Epithelial cell of prostate (primary cell): ENCODE measurements at places on chromosomes 2 and 18.

- DNase-seq = no peak
These were observed 290.1 kb downstream of the PIK3C3 start for GRCh38 chr18:42245137-42245536.

- DNase-seq = peak; percentile 12
These were observed 147.2 kb upstream of the CELF4 start for GRCh38 chr18:37712776-37713175.

GRCh38 chr2:238093181-238094140, 6.7 kb upstream of the ESPNL start:
- DNase-seq = no peak

DNA sequence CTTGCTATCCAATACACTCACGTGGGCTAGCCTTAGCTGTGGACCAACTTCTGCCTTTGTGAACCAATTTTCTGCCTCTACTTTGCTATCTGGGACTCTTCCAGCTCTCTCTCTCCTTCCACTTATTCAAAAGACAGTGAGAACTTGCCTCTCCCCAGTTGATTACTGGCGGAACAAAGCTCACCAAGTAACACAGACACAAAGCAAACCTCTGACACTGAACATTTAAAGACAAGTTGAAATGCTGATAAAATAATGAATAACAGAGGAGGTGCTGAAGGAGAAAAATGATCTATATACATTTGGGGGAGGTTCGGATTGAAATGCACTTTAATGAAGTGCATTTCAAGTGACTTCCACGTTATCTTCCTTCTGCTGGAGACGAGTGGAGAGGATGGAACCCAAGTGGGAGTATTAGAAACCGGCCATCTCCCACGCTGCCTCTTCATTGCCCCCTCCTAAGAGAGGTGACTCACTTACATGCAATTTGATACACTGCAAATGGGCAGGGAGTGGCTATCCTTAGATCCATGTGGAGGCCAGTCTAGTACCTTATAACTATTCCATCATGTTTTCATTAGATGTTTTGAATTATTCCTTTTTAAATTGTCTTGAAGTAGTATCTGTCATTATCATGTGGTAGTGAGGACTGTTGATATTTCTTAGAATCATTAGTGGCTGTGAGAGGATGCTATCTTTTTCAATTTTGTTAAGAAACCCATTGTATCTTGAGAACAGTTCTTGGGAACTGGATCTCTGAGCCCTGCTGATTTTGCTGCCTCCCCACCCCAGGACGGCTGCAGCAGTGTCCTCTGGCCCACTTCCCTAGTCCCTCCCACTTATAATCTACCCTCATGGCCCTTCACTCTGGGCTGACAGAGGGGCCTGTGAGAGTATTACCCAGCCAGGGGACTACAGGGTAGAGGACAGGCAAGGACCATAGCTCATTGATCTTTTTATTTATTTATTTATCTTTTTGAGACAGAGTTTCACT, 6.0 kb upstream of the GLI2 start:
- peak; percentile 14 for DNase-seq

GRCh38 chr2:120294008-120294340, 41.3 kb downstream of the RALB start:
- DNase-seq = no peak

GRCh38 chr18:74378179-74378682, 62.6 kb downstream of the C18orf63 start:
- DNase-seq = no peak

DNA sequence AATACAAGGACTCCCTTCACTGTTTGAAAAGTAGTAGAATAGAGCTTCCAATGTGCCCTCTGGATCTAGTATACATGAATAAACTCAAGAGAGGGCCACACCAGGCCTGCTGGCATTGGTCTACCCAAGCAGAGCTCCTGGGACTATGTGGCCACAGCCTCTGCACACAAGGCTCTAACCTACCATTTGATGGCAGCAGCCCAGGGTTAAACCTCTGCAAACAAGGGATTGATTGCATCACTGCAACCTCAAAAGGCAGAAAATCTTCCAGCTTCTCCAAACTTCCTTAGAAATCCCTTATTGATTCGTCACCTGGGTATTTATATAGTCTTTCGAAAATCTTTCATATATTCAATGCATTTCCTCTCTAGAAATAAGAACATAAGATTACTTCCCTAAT, 147.6 kb upstream of the SETBP1 start:
- DNase-seq = no peak

DNA sequence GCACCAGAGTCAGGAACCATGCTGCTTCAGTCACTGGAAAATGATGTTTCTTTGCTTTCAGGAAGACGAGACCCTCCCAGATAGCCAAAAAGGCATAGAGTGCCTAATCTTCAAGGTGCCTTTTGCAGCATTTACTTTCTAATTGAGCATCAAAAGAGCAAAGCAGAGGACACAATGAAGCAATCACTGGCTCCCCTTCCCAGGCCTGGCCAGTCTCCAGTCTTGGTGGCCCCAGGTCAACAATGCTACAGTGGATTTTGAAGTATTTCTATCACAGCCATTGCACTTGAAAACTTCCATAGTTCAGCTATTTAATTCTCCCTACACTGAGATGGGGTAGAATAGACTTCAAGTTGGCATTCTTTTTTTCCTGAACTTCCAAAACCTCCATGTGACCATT, 15.4 kb downstream of the ZBTB7C start:
- DNase-seq = no peak

DNA sequence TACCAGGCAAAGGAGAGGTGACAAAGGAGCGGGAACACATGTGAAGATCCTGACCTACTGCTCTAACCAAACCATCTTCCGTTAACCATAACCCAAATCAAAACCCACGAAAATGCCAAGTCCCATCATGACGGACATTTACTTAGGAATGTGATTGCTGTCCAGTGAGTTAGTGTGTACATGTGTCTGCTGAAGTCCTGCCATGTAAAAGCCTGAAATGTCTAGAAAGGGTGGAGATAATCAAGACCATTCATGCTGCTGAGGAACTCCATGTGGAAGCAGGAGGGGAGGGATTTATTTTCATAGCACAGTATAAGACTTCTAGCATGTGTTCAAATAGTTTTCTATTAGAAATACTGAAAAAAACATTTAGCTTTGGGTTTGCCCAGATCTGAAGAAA, 137.0 kb upstream of the BOD1L2 start:
- DNase-seq = no peak

DNA sequence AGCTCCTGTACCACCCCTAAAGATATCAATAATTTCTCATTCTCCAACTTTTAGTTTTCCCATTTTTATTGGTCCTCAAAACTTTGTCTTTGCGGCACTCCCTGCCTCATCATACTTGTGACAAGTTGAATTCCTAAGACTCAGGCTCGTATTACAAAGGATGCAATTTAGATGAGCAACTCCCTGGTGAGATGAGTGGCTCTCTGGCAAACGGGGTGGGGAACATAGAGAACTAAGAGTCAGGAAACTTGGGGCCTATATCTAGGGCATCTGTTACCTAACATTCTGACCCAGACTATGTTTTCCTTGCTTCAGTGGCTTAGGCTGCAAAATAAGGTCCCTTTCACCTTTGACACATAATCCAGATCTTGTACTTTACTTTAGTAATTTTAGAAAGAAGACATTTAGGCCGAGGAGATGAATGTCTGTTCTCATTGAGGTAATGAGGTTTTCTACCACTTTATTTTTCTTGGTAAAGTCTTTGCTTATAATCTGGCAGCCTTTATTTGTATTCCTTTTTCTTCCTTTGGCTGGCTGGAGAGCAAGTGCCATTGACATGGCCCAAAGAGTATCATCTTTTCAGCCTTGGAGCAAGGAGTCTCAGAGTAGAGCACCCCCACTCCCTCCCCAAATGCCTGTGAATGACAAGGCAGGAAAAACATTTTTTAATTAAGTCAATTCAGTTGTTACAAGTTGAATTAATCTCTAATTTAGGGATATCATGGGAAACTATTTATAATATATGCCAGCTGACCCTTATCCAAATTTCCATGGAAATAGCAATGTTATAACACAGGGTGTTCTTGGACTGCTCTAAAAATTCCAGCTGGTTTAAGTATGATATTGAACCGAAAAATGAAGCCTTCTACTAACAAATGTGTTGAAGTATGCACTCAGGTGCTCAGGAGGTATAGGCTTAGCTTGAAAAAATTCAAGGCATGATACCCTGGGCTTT, 15.2 kb downstream of the TSPYL6 start:
- no peak for DNase-seq

DNA sequence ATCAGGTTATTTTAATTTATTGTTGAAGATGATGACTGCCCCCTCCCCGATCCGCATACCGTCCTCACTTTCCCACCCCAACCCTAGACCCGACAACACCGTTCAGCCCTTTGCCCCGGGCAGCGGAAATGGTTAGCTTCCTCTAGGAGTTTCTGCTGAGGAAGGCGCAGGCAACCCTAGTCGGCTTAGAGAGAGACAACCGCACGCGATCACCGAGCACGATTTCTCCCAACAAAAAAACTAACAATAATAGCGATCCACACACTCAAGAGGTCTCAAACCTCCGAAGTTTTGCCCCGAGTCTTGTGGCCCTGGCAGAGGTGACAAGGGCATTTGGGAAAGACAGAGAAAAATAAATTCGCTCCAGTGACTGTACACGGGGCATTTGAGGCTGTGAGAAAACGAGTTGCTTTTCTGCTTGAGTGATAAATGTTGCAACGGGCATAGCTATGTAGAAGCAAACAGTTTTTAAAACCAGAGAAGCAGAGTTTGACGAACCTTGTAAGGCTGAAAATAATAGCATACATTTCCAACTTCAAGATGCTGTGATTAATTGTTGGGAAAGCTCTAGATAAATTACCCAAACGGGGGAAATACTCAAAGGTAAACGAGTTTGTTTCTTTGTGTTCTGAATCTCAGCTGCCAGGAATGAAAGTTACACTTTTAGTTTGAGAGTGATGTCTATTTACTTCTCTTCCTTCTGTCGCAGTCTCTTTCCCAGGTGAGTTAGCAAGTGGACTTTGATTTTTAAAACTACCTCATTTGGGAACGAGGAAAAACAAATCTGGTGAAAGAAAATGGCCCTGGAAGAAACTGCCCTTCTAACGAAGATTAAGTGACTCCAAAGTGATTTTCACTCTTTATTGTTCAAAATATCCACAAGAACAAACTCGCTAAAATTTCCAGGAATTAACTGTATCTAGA, 11.0 kb upstream of the SIX3 start:
- DNase-seq = no peak

DNA sequence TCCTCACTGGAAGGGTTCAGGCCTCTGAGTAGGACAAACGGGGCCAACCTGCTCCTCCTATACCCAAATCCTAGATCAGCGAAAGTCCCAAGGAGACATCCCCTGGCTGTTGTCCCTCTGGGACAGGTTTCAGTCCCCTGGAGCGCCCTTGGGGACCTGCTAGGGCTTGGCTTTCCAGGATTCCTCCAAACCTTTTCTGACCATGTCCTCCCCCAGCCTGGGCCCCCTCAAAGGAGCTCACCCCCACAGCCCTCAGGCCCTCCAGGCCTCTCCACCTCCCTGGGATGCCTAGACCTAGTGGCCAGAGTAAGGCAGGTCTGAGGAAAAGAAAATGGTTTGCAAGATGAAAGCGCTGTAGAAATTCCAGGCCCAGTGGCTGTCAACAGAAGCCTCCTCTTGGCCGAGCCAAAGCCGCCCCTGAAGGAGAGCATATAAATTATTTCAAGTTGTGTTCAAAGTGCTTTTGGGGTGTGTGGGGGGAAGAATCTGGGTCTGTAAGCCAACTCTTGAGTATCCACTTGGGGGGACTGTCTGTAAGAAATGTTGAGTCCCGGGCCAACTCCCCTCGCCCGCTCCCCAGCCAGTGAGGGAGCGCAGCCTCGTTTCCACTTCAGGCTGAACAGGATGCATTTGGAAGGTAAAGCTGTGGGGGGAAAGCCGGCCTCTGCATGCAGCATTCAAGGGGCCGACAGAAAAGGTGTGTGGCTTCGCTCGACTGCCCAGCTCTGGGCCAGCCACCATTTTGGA, 158.6 kb downstream of the DYSF start:
- no peak for DNase-seq

DNA sequence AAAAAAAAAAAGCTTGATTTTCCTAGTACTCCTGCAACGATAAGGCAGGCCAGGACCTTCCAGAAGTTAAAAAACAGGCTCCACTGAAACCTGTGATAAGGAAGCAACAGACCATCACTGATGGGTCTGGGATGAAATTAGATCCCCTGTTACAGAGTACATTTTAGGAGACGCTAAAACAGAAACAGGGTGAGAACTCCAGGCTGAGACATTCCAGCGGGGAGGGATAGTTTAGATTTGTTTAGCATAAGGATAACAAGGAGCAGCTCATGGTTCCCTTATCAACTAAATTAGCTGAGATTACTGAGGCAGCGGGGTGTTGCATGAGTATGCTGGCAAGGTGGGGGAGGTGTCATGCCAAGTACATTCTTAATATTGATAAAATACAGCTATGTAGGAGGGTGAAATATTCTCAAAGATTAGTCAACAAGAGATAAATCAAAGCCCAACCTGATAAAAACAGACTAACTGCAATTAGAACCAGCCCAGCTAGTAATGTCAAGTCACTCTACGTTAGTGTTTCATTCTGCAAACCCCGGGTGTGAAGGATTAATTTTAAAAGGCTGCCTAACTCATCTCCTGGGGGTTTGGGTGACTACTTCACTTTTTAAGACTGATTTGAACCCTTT, 75.0 kb upstream of the BZW1 start:
- DNase-seq = no peak

DNA sequence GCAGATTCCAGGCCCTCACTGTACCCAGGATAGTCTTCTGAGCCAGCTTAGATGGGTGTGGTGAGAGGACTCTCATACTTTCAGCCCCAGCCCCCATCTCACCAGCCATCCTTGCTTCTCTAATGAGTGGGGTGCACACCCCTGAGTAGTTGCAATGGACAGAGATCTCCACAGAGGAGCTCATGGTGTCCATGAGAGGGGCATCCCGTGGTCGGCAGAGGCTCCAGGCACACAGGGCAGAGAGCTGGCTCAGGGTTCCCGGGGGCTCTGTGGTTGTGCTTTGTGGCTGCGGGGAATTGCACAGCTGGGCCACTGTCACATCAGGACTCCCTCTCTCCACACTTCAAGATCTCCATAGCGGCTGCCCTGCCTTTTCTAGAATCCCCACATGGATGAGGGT, 226.0 kb upstream of the PXDN start:
- DNase-seq = no peak

DNA sequence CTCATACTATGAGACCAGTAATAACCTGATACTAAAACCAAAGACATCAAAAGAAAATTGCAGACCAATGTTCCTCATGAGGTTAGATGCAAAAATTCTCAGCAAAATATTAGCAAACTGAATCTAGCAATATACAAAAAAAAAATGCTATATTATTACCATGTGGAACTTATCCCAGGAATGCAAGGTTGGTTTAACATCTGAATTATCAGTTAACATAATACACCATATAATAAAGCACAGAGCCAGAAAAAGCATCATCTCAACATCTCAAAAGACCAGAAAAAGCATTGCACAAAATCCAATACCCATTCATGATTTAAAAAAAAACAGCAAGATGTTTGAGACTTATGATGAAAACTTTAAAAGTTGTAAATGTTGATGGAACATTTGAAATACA, 8.3 kb upstream of the ZCCHC2 start:
- no peak for DNase-seq

GRCh38 chr2:238216651-238217184, 13.2 kb upstream of the ILKAP start:
- no peak for DNase-seq
